ENCODE measurements at places on chromosomes 4 and X.
A peak's percentile ranks its signal among the peaks of the same experiment; 100 is the strongest.

GRCh38 chr4:109989044-109989443, 76.4 kb downstream of the EGF start:
- DNase-seq, result no peak

GRCh38 chr4:77586951-77587383, 18.7 kb upstream of the CXCL13 start:
- no peak for DNase-seq

DNA sequence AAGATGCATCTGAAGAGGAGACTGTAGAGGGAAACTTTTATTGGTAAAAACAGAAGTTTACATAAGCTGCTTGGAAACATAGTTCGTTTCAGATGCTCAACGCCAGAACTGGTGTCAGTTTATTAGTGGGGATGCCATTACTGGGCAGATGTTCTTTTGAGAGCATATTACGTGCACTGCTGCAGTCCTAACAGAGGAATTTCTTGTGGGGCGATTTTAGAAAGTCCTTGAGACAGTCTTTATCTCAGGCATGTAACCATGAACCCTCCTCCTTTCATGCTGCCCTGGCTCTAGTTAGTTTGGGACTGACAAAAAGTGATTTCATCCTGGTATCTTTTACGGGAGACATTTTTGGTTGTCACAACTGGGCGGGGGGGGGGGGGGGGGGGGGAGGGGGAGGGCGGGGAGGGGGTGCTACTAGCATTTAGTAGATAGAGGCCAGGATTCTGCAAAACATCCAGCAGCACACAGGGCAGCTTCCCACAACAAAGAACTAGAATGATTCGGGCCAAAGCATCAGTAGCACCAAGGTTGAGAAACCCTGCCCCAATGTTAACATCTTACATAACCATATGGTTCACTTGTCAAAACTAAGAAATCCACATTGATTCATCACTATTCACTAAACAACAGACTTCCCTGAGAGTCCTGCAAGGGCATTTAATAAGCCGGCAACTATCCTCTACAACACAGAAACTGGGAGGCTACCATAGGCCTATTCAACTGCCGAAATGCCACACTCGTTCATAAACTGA, 118.6 kb upstream of the FTHL17 start:
- no peak for DNase-seq

DNA sequence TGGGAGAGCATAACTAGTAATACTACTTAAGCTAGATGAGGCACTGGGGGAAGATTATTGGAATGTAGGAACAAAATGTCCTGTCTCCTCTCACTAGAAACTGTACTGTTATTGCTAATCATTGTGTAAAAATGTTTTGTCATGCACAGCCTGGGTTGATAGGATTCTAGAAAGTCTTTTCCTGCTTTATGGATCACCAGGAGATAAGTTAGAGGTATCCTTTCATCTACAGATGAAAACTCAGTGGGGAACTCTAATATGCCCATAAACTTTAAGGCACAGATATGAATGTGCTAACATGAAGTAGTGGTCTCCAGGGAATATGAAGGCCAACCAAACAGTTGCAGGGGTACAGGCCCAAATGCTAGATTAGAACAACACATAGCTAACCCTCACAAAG, 57.5 kb downstream of the SRPX start:
- DNase-seq, result no peak

- DNase-seq, result no peak
Observed at GRCh38 chr4:85779165-85779564, 304.2 kb downstream of the ARHGAP24 start.

- DNase-seq, result peak; percentile 11
Observed at GRCh38 chr4:128388352-128388630, 100.7 kb upstream of the PGRMC2 start.

DNA sequence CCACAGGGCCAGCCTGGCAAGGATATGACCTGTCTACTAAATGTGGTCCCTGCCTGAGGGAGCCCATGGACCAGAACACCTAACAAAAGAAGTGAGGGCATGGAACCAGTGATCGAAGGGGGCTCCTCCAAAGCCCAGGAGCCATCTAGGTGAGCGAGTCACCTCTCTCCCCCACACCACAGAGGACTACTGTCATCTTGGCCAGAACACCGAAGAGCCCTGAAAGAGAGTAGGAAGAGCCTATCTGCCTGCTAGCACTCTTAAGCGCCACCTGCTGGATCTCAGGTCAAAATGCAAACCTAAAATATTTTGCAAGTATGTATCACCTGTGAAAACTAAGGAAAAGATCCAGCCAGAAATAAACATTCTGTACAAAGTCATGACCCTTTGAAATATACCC, 137.9 kb upstream of the ZXDB start:
- peak; percentile 20 for DNase-seq

DNA sequence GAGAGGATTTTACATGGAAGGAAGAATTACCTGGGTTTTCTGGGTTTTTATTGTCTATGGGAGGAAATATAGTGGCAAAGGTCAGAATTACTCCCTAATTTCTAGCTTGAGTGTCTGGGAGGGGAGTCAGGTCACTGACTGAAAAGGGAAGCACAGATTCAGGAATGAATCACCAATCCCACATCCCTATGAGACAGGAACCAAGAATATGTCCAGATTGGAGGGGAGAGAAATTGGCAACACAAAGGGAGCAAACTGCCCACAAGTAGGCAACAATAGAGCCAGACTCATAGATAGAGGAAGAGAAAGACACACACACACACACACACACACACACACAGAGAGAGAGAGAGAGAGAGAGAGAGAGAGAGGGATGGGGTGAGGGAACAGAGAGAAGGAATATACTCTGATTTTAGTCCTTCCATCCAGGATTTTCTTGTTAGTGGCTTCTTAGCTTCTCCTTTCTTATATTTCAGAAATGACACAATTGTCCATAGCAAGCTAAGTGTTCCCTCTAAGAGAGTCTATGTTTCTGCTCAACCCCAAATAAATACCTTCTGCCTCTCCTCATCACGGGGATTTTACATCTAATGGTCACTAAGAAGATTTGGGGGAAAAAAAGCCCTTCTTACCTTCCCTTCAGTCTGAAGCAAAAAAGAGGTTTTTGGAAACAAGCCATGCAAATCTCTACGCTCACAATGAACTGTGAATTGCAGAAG, 12.0 kb downstream of the P2RY10 start:
- no peak for DNase-seq

DNA sequence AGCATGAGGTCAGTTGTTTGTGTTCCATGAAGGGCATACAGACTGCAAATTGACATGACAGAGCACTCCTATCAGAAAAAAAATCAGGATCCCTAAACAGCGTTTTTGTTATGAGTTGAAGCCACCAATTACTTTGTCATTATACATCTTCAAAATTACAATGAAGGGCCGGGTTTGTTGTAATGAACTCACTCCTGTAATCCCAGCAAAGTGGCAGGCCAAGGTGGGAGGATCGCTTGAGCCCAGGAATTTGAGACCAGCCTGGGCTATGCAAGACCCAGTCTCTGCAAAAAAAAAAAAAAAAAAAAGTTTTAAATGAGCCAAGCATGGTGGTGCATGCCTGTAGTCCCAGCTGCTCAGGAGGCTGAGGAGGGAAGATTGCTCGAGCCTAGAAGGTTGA, 3.5 kb upstream of the DCTD start:
- DNase-seq, result no peak

DNA sequence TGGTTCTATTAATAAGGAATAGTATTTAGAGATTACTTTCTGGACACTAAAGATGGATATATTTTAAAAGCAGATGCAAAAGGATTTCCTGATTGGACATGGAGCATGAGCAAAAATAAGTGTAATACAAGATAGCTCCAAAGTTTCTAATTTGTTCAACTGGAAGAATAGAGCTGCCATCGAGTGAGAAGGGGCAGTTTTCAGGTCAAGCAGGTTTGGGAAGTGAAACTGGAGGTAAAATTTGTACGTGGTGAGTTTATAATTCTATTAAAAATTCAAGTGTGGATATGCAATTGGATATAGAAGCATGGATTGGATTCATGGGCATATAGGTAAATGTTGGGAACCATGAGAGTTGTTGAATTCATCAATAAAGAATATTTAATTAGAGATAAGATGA, 31.8 kb downstream of the PRDM8 start:
- DNase-seq, result no peak

GRCh38 chrX:152405561-152405960, 45.6 kb downstream of the GABRA3 start:
- no peak for DNase-seq

GRCh38 chrX:130285069-130285620, 16.4 kb upstream of the ZNF280C start:
- no peak for DNase-seq

- no peak for DNase-seq
Observed at GRCh38 chr4:1463088-1463926, 57.1 kb upstream of the NKX1-1 start.

DNA sequence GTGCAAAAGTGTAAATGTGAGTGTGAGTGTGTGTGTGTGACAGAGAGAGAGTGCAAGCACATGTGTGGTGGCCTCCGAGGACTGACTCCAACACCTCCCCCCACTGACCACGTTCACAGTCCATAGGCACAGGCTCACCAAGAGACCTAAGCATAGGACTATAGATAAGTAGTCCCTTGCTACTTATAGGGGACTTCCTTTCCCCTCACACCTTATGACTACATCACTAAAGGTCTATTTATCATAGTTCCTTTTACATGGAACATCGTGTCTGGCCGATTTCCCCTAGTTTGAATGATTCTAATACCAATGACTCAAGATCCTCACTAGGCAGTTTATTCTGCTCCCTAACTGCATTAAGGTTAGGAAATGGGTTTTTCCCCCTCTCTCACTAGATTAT, 17.8 kb downstream of the FRMPD3 start:
- DNase-seq, result no peak

DNA sequence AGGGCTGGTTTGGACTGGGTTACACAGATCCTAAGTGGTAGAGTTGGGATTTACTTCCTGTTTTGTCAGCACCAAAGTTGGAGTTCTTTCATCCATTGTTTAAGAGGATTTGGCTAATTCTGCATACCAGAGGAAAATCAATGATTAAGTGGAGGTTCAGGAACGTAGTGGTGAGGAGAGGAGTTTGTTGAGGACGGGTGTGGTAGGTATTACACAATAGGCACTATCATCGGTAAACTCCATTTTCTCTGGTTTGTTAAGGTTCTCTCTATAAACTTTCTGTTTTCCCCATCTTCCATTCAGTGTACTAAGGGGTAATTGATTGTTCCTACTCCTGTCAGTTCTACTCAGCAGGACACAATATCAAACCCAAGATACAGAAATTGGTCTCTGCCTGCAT, 107.5 kb upstream of the VCX2 start:
- no peak for DNase-seq

- peak; percentile 24 for DNase-seq
Observed at GRCh38 chr4:22170353-22170752, 221.8 kb upstream of the KCNIP4 start.

DNA sequence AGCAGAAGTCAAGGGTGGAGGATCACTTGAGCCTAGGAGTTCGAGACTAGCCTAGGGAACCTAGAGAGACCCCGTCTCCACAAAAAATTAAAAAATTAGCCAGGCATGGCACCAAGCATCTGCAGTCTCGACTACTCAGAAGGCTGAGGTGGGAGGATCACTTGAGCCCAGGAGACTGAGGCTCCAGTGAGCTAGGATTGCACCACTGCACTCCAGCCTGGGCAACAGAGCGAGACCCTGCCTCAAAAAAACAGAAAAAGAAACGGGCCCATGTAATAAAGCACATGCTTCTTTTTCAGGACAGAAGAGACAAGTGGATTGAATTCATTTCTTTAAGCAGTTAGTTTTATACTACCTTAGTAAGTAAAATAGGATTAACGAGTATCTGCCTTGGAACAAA, 42.0 kb downstream of the ELOVL6 start:
- DNase-seq, result no peak

DNA sequence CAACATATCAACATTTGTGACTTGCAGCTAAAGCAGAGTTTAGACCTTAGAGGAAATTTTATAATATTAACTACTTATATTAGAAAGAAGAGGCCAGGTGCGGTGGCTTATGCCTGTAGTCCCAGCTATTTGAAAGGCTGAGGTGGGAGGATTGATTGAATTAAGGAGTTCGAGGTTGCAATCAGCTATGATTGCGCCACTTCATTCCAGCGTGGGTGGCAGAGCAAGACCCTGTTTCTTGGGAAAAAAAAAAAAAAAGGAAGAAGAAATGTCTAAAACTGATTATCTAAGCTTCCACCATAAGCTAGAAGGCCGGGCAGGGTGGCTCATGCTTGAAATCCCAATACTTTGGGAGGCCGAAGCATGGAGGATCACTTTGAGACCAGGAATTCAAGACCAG, 42.0 kb upstream of the USP9X start:
- DNase-seq, result no peak

- no peak for DNase-seq
Observed at GRCh38 chr4:113825272-113825671, 63.7 kb upstream of the CAMK2D start.

DNA sequence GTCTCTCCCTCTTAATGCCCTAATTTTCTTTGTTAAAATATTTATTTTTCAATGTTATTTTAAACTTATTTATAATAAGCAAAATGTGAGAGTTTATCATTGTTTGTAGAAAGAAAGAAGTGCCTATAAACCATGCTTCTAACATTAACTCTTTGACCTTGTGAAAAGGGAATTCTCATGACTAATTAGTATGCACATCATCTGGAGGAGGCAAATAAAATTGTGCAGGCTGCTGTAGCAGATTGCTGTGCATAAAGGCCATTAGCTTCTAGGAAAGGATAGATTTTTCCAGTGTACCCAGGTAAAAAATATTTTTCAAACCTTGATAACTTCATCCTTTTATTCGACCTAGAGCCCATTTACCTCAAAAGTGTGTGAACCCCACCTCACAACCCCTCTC, 84.6 kb upstream of the GUCY1A1 start:
- no peak for DNase-seq

DNA sequence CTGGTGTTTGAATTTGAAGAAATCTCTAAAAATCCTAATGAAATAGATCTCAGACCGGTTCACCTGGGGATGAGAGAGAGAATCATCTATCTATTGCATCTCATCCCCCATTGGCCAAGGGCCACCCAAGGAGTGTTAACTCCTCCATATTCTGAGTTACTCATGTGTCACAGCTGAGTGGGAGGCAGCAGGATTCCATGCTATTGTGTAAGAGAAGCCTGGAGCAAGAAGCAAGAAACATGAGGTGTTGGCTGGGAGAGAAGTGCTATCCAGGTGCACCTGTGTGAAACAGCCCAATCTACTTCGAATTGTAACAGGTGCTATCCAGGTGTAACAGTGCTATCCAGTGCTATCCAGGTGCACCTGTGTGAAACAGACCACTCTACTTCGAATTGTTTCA, 150.3 kb upstream of the MAOA start:
- DNase-seq, result no peak

- DNase-seq, result no peak
Observed at GRCh38 chr4:7539186-7539585, 104.5 kb upstream of the PSAPL1 start.

- no peak for DNase-seq
Observed at GRCh38 chr4:8110071-8110986, 48.3 kb downstream of the ABLIM2 start.

- DNase-seq, result no peak
Observed at GRCh38 chrX:121635141-121635540, 587.7 kb downstream of the GLUD2 start.

- DNase-seq, result peak; percentile 7
Observed at GRCh38 chr4:76658231-76659102, 223.4 kb downstream of the SHROOM3 start.
